ENCODE measurements at places on chromosomes 7 and 10.

- no peak for DNase-seq
These were observed 66.8 kb upstream of the NRP1 start for GRCh38 chr10:33401300-33401699.

- peak; percentile 28 for DNase-seq
These were observed 486.4 kb downstream of the MAGI2 start for GRCh38 chr7:78967046-78967445.

DNA sequence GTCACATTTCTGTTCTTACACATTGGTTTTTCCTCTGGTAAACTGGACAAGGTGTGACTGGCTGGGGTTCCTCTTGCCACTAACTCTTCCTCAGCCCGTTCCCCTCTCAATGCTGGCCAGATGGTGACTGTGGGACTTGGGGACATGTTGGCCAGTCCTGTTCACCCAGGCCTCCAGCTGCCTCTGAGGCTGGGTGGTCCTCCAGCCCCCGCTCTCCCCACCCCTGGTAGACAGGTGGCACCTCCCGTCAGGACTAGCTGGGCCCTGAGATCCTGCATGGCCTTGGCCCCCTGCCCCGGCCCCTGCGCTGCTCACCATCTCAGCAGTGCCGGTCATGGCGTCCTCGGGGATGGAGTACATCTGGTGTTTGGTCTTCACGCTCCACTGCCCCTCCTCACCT is 10.8 kb upstream of the MYL7 start:
- DNase-seq, result no peak

- DNase-seq, result no peak
These were observed 68.1 kb downstream of the HTR5A start for GRCh38 chr7:155138204-155138603.

DNA sequence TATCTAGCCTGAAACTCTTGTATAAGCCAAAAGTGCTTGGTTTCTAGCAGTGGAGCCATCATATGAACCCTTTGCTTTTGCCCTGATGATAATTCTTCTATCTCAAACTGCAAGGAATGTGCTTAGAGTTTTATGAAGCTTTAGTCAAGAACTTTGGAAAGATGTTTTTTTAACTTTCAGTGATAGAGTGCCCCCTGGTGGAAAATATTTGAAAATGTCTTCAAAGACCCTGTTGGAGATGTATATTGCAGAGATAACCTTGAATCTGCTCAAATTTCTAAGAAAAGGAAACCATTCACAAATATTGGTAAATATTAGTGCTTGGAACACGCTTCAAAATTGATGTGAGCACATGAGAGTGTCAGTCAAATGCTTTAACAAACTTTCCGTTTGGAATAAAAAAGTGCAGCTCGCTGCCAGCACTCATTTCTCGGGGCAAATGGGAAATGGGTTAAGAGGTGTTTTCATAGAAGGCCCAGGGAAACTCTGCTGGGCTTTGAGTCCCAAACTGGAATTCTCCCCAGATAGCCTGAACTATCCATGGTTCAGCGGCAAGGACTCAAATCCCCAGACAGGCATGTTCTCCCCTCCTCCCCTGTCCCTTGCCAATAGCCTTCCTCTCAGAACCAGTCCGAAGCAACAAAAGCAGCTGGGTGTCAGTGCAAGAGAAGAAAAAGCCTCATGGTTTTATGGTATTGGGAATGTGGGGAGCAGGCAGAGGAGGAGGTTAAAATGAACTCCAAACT is 129.3 kb downstream of the MYOF start:
- peak; percentile 23 for DNase-seq

GRCh38 chr10:75037171-75038153 is 74.0 kb upstream of the SAMD8 start:
- no peak for DNase-seq

GRCh38 chr10:80324891-80325364 is 31.6 kb downstream of the DYDC1 start:
- no peak for DNase-seq

- DNase-seq, result peak; percentile 66
These were observed 42.1 kb upstream of the ANAPC16 start for GRCh38 chr10:72173619-72174296.

- DNase-seq, result no peak
These were observed 56.3 kb downstream of the GFRA1 start for GRCh38 chr10:116216676-116217075.

DNA sequence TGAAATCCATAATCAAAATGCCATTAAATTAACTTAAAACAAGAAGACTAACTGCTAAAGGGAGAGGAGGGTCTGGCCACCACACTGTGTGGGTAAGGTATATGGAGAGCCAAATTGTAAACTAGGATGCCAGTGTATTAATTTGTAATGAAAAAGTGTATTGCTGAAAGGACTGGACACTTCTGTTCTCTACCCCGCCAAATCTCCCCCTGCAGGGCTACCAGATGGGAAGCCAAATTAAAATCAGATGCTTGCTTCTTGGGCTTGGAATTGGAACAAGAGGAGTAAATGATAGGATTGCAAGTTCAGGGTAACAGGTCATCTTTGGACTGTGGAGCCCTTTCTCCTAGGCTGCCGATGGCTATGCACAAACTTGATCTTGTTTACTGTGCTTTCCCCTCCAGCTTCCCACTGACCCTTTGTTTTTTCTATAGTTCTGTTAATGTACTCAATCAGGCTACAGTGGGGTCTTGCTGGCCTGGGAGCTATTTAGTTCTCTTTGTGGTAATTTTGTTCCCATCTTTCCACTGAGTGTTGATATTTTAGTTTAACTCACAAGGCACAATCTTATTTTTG is 932.1 kb upstream of the C7orf33 start:
- DNase-seq, result no peak

DNA sequence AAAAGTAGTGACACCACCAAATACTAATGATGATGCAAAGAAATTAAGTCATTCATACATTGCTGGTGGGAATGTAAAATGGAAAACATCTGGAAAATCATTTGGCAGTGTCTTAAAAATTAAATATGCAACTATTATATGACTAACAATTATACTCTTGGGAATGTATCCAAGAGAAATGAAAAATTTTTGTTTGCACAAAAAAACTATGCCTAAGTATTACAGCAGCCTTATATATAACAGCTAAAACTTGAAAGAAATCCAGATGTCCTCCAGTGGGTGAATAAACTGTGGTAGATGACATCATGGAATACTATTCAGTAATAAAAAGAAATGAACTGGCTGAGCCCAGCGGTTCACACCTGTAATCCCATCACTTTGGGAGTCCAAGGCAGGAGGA is 132.0 kb downstream of the NEBL start:
- DNase-seq, result no peak

DNA sequence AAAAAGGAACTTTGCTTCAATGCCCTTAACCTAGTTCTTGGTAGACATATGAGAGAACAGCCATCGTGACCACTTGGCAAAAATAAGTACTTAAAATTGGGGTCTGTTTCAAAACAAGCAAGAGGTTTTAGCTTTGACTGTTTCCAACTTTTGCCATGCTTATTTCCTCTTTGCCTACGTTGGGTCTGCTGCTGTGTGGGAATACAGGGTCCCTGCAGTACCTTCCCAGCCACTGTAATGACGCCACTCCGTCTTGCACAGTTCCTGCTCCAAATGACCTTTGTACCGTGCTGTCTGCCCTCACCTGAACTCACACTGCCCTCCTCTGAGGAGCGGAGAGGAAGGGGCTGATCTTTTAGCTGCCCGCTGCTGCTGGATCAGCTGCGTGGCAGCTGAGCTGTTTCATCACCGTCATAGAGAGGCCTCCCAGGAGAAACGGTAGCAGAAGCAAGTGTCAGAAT is 133.1 kb downstream of the MAPK8 start:
- DNase-seq, result no peak

- no peak for DNase-seq
These were observed 208.6 kb upstream of the TMEM72 start for GRCh38 chr10:44702531-44702930.

GRCh38 chr7:156845379-156846101 is 47.4 kb downstream of the LMBR1 start:
- DNase-seq, result no peak

- DNase-seq, result no peak
These were observed 51.5 kb upstream of the RABGEF1 start for GRCh38 chr7:66689081-66689480.

DNA sequence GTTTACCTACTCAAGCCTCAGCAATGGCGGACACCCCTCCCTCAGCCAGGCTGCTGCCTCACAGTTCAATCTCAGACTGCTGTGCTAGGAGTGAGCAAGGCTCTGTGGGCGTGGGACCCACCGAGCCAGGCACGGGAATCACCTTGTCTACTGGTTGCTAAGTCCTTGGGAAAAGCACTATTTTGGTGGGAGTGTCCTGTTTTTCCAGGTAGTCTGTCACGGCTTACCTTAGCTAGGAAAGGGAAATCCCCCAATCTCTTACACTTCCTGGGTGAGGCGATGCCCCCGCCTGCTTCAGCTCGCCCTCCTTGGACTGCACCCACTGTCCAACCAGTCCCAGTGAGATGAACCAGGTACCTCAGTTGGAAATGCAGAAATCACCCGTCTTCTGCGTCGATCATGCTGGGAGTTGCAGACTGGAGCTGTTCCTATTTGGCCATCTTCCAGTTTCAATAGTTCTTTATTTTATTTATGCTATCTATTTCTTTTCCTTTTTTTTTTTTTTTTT is at the start of gene HYAL4:
Gene HYAL4 (plus strand): TSS at position 458 of the 508 bp plus-strand sequence. CDS start 23,105 bp downstream, outside the sequence.
- no peak for DNase-seq

DNA sequence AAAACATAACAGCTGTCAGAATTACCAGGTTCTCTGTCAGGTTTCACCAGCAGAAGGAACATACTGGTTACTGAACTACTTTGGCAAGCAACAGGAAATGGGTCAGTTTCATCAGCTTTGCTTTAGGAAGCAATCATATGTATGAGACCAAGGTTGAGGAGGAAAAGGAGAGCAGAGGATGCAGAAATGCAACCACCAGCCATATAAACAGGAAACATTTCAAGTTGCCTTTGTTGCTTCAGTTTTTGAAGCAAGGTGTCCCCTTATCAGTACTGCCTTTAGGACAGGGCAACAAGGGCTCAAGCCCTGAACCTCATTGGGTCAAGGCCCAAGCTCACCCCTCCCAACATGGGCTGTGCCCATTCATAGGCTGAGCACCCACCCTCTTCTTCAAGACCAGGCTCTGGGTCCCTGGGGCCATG is 10.2 kb downstream of the HIPK2 start:
- DNase-seq, result no peak

DNA sequence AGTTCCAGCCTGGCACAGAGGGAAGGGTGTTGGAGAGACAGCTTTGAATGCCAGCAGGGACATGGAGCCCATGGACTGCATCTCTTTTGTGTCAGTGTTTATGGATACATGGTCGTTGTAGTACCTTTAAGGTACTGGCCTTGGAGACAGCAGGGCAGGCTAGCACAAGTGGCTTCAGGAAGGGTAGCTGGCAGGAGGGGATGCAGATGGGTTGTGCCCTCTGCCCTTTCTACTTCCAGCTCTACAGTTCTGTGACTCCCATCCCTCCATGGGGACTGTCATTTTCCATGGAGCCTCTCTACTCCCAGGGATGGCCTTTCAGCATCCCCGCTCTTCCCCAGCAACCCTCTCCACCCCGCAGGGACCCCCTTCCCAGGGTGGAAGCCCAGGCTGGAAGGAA is 25.1 kb downstream of the POLL start:
- no peak for DNase-seq

GRCh38 chr7:132518102-132518838 is 58.0 kb downstream of the PLXNA4 start:
- no peak for DNase-seq

GRCh38 chr7:72152161-72153131 is 259.7 kb downstream of the CALN1 start:
- no peak for DNase-seq

DNA sequence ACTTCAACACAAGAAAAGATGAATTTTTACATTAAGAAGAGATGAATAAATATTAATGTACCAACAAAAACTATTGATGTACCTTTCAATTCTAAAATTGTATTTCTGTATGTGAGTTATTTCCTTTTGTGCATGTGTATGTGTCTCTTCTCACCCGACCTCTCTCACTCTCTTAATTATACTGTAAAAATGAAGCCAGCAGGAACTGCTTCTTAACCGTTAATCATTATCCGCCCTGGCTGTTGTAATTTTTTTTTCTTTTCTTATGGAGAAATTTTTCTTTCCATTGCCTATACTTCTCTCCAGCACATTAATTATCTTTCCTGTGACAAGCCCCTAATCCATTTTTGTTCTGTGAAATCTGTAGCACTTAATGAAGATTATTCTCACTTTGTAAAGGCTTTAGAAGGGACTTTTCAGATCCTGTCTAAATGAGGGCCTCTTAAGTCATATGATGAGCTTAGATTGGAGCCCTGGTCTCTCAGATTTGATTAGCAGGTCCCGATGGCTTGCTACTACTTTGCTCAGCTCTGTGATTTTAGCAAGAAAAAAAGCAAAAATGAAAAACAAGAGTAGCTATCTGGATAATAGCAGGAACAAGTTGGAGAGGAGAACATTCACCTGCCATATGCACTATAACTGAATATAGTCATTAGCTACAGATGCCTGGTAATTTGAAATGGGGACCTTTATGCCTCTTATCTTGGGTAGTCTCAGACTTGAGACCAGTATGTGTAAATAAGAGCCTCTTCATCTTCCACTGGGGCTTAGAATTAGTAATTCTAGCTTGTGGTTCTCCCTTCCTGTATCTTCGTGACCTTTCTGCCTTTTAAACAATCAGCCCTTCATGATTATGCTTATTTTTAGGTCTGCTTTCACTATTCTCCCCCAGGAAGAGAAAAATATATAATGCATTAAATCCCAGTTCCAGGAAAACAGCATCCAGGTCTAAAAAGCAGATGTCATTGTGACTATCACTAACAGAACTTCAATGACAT is 80.0 kb upstream of the COL1A2 start:
- DNase-seq, result no peak

DNA sequence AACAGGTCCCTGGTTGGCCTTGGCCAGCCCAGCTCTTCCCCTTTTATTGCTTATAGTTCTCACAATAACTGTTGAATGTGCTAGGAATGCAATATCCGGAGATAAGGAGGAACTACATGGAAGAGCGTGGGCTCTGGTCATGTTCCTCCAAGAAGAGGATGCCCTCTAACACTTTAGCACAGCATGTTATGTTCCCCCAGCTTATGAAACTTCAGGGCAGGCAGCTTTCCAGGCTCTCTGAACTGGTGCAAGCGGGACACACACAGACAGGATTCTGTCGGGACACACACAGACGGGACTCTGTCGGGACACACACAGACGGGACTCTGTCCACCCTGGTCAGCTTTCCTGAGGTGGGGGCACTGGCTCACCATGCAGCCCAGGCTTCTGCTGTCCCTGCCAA is 141.6 kb downstream of the PKD1L1 start:
- peak; percentile 52 for DNase-seq

DNA sequence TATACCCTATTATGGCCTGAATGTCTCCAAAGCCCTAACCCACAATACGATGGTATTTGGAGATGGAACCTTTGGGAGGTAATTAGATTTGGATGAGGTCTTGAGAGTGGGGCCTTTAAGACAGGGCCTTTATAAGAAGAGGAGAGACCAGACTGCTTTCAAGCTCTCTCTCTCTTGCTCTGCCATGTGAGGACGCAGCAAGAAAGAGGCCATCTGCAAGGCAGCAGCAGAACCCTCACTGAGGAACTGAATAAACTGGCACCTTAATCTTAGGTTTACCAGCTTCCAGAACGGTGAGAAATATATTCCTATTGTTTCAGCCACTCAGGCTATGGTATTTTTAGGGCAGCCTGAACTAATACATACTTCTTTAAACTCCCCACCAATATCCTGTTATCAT is 2.0 kb upstream of the GNAI1 start:
- no peak for DNase-seq
